ENCODE measurements at places on chromosomes 6 and 20.
A peak's percentile ranks its signal among the peaks of the same experiment; 100 is the strongest.

- no peak for DNase-seq
Observed at GRCh38 chr20:57660181-57660921, 40.1 kb upstream of the ZBP1 start.

DNA sequence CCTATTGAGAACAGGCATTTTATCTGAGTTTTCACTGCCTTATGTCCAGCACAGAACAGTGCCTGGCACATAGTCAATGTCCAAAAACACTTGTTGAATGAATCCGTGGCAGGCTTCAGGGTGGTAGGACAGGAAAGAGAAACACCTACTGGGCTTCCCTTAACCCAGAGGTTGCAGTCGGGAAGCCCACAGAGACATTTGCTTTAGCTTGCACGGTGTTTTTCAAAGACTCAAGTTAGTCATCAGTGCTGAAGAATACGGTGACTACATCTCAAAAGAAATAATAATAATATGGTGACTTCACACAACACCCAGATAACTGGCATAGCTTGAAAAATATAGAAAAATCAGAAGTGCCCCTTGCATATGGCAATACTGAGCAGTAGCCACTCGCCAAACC, 160.4 kb downstream of the CD83 start:
- no peak for DNase-seq

- DNase-seq: no peak
Observed at GRCh38 chr6:83770910-83771309, 62.0 kb upstream of the SNAP91 start.

GRCh38 chr6:143878272-143878760, 14.0 kb downstream of the ZC2HC1B start:
- no peak for DNase-seq

DNA sequence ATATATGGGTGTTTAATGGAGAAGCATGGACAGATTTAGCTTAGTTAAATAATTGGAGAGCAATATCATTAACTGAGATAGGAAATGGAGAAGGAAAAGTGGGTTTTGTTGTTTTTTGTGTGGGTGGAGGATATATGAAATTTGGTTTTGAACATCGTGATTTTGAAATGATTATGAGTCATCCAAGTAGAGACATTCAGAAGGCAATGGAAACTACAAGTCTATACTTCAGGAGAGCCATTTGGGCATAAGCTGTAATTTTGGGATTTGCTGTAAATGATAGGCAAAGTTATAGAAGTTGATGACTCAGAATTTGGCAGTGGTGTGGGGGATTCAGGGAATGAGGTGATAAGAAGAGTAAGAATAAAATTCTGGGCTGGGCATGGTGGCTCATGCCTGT, 27.4 kb upstream of the FAM135A start:
- DNase-seq: no peak

GRCh38 chr20:34997131-34997561, 41.5 kb downstream of the MYH7B start:
- no peak for DNase-seq

GRCh38 chr6:136251394-136251793, 1.3 kb upstream of the MTFR2 start:
- no peak for DNase-seq

DNA sequence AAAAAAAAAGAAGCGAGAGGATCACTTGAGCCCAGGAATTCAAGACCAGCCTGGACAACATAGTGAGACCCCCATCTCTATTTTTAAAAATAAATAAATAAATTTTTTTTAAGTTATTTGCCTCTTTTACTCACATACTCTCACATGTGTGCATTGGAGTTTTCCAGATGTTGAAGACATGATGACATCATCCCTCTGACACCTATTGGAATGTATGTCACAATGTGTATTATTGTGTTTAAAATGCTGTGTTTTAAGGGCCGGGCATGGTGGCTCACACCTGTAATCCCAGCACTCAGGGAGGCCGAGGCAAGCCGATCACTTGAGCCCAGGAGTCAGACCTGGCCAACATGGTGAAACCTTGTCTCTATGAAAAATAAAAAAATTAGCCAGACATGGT, 17.8 kb upstream of the BTN1A1 start:
- no peak for DNase-seq

GRCh38 chr6:110874880-110875547, 429 bp downstream of the AMD1 start:
- DNase-seq: peak; percentile 54

DNA sequence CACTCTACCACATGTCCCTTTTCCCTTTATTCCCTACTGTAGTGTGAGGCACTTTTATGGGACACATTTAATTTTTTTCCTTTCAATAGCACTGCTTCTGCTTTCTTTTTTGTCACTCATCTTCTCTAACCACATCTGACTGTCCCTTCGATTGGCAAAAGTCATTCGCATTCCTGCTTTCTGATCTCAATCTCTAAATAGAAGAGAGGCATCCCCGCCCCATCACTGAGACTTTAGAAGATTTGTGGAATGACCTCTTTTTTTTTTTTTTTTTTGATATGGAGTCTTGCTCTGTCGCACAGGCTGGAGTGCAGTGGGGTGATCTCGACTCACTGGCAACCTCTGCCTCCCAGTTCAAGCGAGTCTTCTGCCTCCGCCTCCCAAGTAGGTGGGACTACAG, 9.1 kb downstream of the ZNF292 start:
- no peak for DNase-seq

DNA sequence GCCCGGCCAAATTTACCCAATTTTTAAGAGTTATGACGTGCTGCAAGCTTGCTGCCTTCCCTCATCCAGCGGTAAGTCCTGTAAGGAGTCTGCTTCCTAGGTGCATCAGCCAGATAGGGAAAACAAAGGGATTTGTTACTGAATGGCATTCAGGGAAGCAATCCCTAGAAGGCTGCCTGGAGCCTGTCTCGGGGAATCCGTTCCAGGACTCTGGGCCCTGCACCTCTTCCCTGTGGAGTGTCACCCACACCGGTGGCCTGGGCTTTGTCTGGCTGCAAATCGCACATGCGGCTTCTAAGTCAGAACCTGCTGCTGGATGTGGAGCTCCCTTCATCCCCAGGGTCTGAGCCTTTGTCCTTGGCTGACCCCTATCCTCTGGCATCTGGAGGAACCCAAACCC, 7.0 kb downstream of the MYT1 start:
- DNase-seq: no peak

DNA sequence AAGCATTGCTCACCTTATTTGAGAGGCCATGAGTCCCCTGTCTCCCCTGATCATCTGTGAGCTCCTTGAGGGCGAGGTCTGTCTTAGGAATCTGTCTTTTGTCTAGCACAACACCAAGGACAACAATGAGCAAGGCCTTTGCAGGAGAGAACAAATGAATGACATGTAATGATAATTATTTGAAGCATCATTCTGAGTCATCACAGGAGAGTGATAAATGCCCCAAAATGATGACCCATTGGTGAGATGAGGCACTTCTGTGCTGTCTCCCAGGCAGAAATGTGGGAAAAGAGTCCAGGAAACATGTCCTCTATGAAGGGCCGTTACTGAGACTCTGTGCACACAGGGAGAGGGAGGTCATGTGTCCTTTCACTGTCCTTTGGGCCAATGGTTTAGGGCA, 105.2 kb upstream of the LRFN2 start:
- DNase-seq: no peak

DNA sequence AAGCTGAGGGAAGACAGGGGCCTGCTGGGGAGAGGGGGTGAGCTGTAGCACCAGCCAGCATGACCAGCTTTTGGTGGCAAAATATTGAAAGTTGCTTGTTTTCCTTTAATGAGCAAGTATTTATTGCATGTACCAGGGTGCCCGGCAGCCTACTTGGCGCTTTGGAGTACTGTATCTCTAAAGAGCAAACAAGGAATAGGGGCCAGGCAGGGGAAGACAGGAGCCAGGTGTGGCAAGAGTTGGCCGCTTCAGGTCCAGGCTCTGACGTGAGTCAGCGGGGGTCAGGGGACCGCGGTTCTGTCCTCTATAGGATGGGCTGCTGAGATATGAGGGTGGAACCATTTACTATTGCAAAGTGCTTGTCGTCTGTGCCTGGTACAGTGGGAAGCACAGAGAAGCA, 63.1 kb downstream of the PSMG4 start:
- no peak for DNase-seq

- no peak for DNase-seq
Observed at GRCh38 chr6:48475275-48475674, 364.3 kb upstream of the PTCHD4 start.

DNA sequence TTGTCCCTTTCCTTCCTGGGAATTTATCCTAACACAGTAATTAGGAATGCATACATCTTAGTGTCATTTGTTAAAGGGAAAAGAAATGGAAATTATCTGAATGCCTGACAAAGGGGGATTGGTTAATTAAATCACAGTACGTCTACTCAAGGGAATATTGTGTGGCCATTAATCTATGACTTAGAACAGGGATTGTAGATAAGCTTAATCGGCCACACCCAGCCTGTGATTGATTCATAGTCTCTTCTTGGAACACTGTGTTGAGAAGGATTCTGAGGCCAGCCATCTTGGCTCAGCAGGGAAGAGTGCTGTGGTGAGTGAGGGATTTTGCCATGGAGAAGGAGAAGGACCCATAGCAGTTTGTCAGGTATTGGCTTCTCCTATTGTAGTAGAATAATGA, 50.5 kb downstream of the CTNNBL1 start:
- DNase-seq: no peak

DNA sequence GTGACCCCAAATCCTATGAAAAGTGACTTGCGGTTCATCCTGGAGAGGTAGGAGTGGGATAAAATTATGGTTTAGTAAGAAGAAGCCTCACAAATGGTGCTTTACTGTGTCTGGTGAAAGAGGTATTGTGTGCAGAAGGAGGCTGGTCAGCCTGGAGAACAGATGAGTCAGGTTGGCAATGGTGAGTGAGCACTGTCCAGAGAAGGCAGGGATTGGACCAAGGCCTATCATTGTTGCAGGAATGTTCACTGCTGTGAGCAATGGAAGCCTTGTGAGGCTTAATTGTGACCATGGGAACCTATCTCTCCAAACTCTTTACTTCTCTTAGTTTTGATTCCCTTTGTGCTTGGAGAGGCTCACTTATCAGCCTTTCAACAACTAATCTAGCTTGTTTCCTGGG, 89.0 kb upstream of the KCNK16 start:
- no peak for DNase-seq

GRCh38 chr6:150592377-150592995, 7.2 kb upstream of the PLEKHG1 start:
- no peak for DNase-seq

DNA sequence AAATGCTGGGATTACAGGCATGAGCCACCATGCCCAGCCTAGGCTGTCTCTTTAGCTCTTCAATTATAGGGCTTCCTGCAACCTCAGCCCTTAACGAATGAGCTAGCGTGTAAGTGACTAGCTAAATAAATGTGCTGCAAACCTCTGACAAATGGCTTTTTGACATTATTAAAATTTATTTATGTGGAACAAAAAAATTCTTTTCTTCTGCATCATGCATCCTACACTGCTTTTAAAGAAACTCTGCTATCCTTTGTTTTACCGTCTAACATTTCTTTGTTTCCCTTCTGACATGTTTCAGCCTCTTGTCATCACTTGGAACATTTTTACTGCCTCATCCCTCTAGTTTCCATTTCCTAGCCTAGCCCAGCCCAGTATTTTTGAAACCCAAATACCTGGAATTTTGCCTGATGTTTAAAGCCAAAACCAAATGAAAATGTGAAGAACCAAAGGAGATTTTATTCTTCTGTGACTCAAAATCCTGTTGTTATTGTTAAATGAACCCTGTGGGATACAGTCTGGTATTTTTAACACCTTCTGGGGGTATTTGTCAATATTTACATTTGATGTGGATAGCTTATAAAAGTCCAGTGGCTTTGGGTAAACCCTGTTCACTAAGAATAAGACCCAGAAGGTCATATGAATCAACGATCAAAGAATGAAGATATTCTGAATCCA, 9.5 kb downstream of the NT5E start:
- no peak for DNase-seq

GRCh38 chr6:167350731-167351655, 26.1 kb downstream of the TTLL2 start:
- DNase-seq: peak; percentile 70

DNA sequence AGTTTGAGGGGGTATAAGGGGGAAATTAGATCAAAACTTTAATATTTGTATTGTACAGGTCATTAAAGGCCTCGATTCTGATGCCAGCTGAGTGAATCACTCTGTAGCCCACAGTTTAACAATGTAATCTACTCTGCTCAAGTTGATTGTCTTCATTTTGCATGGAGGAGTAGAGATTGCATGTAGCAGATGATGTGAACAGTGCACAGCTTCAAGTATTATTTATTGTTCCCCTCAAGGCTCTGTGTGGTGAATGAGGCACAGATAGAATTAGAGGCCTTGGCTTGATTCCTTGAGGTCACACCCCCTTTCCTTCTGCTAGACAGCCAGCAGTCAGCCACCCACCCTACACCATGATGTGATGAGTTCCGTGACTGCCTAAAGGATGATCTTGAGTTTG, 38.1 kb downstream of the TXLNB start:
- no peak for DNase-seq

DNA sequence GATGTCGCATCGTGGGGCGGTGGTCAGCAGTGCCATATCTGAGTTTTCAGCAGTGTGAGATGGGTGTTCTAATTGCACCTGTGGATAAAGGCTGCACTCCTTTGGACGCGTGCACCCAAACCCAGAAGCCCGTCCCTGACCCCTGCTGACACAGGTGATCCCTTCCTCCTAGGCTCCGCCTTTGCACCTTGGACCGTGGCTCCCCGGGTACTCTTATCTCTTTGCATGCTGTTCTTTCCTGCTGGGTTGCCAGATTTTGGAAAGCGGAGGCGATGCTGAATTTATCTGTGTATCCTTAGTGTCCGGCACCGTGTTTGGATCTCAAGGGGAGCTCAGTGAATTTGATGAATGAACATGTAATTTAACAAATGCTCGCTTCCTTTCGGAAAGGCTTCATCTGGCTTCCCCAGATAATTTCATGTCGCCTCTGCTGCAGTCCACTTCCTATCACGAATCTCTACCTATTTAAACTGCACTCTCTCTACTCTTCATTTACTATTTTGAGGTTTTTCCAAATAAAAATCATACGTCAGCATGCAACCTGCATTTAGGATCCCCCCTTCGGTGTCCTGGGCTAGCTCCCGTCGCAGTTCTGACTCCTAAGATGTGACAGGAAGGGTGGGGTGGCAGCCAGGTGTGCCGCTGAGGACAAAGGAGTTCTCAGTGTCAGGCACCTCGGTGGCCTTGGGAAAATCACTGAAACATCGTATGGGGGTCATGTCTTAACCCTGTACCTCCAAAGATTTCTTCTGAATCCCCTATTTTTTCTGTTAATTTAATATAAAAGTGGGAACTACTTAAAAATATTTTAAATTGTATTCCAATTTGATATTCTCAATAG, 753 bp upstream of the PERP start:
- DNase-seq: no peak

DNA sequence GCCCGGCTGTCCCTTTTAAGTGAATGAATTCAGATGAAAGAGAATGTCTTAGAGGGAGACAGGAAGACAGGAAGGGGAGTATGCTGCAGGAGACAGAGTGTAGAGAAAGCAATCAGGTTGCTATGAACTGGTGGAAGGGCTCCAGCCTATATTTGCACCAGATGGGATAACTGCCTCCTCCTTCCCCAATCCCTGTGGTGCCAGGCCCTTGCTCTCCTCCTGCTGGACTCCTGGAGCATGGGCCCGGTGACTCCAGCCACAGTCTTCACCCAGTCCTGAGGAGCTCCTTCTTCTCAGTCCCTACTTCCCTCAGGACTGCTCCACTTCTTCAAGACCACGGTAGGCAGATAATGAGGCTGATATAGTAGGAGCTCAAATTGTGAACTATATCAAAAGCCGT, 91.8 kb downstream of the TMEM200A start:
- DNase-seq: no peak
